ENCODE measurements at places on chromosomes 13 and 19.

GRCh38 chr13:34926508-34926907 is 15.6 kb upstream of the NBEA start:
- no peak for DNase-seq

- DNase-seq, result no peak
Measured at GRCh38 chr19:39407660-39408391, 1.2 kb downstream of the ZFP36 start.

DNA sequence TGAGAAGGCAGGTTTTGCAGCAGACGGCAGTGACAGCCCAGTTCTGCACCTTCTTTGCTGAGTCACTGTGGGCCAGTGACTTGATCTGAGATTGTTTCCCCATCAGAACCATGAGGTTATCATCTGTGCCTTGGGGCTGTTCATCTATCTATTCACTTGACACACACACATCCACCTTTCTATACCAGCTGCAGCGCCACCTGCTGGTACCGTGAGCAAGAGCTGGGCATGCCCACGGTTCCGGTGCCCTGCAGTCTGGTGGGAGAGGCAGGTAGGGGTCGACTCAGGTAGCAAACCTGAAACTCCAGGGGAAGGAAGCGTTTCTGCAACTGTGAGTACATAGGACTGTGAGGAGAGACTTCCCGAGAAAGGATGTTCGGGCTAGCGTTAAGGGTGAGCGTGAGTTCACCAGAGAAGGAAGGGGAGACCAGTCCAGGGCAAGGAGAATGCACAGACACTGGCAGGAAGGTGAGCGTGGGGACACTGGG is 7.5 kb upstream of the LIN7B start:
- DNase-seq, result peak; percentile 57

GRCh38 chr19:29040292-29040691 is 172.7 kb downstream of the UQCRFS1 start:
- DNase-seq, result no peak

DNA sequence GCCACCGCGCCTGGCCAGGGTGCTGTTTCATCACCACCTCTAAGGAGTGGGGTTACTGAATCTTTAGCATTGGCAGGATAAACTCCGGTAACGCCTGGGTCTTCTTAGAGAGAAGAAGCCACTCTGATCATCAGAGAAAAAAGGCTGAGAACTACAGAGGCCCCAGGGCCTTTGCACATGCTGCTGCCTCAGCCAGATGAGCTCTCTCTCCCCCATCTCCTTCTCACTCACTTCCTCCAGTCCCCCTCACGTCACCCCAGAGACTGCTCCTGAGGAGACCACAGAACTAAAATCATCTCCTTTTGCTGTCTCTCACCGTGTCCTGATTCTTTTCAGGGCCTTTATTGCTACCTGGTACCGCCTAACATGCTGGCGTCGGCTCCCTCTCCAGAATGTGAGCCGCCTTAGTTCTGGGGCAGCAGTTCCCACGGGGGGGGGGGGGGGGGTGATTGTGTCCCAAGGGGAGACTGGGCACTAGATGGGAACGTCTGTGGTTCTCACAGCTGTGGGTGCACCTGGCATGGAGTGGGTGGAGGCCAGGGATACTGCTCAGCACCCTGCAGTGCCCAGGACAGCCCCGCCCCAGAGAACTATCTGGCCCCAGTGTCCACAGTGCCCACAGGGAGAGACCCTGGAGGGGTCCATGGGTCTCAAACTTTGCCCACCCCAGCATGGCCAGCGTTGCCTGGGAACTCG is 5.1 kb upstream of the DIRAS1 start:
- DNase-seq, result no peak

DNA sequence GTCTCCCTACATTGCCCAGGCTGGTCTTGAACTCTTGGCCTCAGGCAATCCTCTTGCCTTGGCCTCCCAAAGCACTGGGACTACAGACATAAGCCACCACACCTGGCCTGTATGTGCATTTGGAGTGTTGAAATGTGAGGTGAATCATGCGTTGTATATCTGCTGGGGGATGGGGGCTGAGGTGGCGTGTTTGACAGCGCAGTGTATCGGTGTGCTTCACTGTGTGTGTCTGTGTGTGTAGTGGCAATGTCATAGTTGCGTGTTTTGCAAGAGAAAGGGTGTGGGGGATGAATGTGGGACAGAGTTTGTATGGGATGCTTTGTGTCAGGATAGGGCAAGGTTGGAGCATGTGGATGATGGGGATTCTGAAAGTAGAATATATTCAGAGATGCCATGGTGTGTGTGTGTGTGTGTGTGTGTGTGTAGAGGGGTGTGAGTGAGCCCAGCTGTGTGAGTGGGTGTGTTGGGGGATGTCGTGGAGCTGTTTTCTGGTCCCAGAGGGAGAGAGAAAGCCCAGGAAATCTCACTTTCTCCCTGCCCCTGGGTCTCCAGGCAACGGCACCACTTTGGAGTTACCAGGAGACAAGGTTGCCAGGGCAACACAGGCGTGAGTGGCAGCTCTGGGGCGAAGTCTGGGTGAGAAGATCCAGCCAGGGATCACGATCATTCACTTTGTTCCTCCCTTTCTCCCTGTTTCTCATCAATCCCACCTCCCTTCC is 1.1 kb upstream of the SWSAP1 start:
- no peak for DNase-seq

GRCh38 chr19:44954278-44954648 is 917 bp upstream of the CLPTM1 start:
- DNase-seq, result no peak

DNA sequence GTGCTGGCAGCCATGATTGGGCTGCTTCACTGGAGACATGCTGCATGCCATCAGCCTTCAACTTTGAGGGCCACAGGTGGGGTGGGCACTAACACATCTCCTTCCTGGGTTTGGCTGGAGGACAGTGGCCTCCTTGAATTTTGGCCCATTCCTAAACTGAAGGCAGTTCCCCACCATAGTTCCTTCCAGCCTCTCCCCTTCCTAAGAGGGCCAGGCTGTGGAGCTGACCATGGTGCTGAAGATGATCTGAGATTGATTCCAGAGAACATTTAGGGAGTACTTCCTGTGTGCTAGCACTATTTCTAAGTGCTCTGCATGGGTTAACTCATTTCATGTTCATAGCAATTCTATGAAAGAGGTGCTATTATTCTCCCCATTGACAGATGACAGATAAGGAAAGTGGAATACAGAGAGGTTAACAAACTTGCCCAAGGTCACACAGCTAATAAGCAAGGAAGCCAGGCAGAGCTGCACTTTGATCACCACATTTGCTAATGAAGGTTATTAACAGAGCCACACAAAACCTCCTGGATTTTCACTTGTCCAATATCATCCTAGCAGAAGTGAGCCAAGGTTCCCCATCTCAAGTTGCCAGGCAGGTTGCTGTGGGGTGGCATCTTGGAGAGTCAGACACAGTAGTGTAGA is 175.3 kb downstream of the ZIC5 start:
- peak; percentile 41 for DNase-seq

DNA sequence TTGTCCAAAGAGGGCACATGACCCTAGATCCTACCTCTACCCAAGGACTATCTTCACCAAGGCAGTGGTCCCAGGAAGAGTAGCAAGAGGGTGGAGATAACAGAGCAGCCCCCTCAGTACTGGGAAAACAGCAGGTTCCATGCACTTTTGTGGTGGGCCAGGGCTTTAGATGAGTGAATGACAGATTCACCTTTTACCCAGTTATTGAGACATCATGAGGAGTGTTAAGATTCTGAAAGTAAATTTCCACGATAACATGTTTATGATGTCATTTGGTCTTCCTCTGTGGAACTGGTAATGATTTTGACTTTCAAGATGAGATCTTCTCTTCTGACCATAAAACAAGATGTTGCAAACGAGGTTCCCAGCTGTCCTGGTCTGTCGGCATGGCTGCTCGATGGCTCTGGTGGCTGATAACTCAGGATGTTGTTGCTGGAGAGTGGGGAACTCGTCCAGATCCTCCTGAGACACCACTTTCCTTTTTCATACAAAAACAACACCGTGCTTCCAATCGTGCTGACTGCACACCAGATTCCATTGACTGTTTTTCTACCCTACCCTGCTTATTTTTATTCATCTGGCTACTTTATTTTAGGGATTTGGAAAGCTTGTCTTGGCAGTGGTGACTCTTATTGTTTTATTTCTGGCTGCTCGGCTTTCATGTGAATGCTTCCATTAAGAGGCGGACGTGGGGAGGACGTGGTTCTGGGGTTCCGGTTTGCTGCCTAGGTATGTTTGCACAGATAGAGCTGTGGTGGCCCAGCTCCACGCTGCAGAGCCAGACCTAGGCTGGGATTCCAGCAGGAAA is 88.5 kb downstream of the LRCH1 start:
- no peak for DNase-seq

DNA sequence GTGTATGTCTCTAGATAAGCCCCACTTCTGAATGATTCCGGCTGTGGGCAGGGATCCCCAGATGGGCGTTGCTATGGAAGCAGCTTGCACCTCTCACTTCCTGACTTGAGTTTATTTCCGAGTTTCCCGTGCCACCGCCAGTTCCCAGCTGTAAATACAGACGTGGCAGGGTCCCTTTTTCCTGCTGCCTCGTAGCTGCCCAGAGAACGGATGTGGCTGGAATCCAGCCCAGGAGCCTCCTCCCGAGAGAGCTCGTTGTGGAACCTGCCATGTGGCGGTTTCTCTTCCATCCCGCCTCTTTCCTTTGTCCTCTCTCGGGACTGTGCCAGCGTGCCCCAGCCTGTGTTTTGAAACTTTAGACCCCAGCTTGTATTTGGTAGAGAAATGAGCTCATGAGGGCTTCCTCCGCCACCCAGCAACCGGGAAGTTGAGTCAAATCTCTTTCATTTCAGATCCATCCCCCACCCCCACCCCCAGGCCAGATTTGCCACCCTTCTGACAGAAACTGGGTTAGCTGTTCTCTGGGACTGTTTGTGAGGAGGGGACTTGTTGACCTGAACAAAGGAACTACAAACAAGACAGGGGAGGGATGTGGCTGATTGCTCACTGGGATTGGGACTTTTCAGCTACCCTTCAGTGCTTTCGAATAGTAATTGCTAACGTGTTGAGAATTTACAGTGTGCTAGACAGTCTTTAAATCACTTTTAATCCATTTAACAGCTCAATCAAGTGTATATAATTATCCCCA is 96.6 kb downstream of the SIPA1L3 start:
- no peak for DNase-seq

GRCh38 chr19:18677156-18677555 is 6.3 kb upstream of the CRTC1 start:
- DNase-seq, result no peak

- DNase-seq, result no peak
Measured at GRCh38 chr13:113804703-113805430, 45.8 kb downstream of the TMEM255B start.

- no peak for DNase-seq
Measured at GRCh38 chr13:111516712-111517640, 196.5 kb downstream of the TEX29 start.

DNA sequence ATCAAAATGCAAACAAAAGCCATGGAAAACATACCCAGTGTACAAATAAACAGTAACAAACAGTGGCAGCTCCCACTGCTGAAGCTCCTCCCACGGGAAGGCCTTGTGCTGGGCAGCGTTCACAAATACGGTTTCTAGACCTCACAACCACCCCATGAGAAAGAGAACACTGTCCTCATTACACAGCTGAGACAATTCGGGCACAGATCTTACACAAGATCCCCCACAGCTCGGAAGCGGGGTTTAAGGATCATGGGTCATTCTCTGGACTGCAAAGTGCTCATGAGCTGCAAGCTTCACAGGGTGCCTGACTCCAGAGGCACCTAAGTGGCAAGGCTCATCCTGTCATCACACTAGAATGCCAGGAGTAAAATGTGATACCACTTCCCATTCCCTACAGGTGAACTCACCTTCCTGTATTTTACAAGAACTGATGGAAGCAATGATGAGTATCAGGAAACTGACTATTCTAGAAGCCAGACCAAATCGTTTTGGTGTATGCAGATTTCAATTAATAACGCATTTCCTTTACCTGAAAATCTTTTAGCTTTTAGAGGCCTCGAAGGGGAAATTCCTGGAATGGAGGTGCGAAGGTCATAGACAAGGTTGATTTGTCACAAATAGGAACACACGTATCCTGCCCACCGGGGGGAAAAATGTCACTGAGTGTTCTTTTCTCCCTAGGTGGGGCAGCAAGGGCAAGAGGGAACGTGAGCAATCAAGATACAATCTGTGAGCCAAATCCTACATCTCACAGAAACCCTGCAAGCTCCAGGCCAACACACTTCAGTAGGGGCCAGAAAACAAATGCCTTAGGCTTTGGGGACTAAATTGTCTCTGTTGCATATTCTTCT is 41.2 kb downstream of the STK24 start:
- DNase-seq, result no peak

DNA sequence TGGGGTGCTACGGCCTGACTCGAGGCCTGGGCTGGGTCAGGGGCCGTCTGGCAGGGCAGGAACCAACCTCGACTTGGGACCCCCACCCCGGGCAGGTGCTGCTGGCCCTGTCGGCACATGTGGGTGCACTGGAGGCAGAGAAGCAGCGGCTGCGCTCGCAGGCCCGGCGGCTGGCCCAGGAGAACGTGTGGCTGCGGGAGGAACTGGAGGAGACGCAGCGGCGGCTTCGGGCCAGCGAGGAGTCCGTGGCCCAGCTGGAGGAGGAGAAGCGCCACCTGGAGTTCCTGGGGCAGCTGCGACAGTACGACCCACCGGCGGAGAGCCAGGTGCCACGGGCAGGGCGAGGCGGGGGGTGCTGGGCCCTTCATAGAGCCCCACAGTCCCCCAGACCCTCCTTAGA is 5.9 kb downstream of the KLC3 start:
- no peak for DNase-seq

DNA sequence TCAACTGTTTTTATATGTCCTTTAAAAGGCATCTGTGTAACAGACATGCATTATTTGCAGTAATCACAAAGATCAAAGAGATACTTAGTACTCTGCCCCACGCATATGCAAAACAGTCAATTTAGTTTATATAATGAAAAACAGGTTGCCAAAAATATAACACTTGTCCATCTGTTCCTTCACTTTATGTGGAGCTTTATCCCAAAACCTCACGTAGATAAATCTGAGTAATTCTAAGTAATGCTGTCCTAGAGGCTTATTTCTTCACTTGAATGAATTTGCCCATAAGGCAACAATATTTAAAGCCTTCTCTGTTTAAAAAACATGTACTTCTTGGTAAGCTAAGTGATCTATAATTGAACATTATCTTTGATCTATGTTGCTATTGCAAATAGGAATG is 20.3 kb upstream of the SLITRK6 start:
- no peak for DNase-seq

DNA sequence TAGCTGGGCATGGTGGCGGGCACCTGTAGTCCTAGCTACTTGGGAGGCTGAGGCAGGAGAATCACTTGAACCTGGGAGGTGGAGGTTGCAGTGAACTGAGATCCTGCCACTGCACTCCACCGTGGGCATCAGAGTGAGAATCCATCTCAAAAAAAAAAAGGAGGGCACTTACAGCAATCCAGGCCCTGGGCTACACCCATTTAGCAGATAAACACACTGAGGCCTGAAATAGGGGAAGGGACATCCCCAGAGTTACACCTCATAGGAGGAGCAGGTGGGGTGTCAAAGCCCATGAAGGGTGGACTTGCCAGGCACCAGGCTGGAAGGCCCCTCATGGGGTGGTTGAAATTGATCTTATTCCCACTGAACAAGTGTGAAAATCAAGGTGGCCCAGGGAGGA is 13.9 kb upstream of the PLAUR start:
- no peak for DNase-seq

- DNase-seq, result no peak
Measured at GRCh38 chr19:50340331-50340730, 11.2 kb upstream of the KCNC3 start.

All from GM13976 (cell line).